SIG-M5 (cell line): ENCODE measurements at places on chromosomes 2 and 18.

GRCh38 chr2:84251651-84252302, 207.3 kb downstream of the SUCLG1 start:
- no peak for DNase-seq

GRCh38 chr2:196241175-196241574, 69.8 kb upstream of the STK17B start:
- DNase-seq = no peak

GRCh38 chr18:11118051-11118766, 31.2 kb downstream of the PIEZO2 start:
- no peak for DNase-seq

GRCh38 chr2:237628247-237629187, 1.1 kb downstream of the LRRFIP1 start:
- no peak for DNase-seq

DNA sequence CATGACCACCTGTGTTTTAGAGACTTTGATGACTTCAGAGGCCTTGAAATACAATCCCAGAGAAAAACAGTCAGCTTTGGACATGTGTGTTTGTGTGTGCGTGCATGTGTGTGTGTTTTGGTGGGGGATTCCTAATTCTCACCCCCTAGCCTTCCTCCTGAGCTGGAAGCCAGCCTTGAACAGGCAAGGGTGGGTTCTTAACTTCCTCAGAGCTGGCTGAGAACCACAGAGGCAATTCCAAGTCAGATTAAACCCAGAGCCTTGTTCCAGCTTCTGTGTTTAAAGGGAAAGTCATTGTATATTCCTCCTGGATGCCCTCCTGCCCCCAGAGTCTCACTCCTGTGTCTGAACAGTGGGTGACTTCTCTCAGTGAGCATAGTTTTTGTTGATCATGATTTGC, 45.2 kb upstream of the MGAT4A start:
- no peak for DNase-seq
